ENCODE measurements at places on chromosomes 4 and X.

DNA sequence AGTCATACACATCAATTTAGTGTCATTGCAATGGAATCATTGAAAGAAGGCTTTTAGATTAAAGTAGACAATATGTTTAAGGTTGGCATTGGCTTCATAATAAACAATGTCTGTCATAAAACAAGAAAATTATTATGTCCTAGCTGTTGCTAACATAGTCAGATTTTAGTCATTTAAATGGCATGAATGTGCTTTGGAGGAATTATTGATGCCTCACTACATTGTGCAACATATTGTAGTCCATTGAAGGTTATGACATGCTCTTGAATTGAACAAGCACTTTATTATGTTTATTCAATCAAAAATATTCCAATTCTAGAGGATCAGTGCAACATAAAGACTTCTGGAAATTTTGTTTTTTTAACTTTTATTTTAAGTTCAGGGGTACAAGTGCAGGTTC, 489.8 kb upstream of the AMOT start:
- no peak for DNase-seq

DNA sequence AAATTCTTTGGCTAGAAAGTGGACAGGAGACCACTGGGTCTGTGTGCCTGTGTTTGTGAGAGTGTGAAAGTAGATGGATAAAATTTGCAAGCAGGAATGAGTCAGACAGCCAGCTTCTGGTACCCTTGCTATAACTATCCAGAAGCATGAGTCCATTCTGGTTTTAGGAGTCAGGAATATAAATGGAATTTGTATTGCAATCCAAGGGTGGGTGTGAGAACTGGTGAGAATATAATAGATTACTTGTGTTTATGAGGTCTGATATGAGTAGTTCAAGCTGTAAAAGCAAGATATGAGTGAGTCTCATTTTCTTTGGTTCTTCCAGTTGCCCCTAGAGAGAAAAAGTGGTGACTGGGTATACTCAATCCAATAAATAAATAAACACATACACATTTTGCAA, 212.7 kb upstream of the TAPT1 start:
- no peak for DNase-seq

DNA sequence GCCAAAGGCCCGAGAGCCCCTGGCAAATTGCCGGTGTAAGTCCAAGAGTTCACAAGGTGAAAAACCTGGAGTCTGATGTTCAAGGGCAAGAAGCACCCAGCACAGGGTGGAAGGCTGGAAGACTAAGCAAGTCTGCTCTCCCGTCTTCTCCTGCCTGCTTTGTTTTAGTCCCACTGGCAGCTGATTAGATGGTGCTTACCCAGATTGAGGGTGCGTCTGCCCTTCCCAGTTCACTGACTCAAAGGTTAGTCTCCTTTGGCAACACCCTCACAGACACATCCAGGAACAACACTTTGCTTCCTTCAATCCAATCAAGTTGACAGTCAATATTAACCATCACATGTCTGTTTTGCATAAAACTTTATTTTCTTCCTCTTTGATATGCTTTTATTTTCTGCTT, 157.4 kb downstream of the HS3ST1 start:
- DNase-seq, result no peak

DNA sequence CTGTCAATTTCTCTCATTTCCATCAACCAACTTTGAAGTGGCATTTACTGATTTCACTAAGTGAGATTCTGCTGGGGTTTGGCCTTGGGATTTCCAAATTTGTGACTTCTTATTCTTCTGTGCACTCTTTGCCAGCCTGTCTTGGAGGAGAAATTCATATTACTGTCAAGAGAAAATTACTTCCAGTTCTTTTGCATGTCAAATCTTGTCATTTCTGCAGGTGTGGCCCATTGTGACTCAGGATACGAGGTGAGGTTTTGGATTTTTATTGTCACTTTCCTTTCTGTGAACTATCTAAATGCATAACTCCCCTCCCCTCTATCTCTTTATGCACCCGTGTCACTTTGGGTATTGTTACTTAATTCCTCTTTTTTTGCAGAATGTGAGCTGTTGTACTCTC, 102.6 kb upstream of the GUCY1A1 start:
- no peak for DNase-seq

DNA sequence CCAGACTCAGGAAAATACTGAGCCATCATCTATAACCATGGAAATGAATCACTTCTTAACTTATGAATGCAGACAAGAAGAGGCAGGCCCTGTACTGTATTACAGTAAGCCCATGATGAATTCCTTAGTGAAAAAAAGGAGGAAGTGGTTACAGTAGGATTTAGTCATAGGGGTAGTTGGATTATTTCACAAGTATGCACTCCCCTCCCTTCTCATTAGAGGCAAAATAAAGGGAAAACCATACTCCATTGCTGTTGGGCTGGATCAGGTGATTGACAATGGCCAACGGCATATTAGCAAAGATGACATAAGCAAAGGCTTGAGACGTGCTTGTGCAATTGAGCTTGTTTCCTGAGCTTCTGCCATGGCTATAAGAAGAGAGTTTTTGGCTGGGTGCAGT, 181.1 kb upstream of the PRPS2 start:
- DNase-seq, result no peak

GRCh38 chrX:13167481-13168231, 123.2 kb upstream of the FAM9C start:
- no peak for DNase-seq

DNA sequence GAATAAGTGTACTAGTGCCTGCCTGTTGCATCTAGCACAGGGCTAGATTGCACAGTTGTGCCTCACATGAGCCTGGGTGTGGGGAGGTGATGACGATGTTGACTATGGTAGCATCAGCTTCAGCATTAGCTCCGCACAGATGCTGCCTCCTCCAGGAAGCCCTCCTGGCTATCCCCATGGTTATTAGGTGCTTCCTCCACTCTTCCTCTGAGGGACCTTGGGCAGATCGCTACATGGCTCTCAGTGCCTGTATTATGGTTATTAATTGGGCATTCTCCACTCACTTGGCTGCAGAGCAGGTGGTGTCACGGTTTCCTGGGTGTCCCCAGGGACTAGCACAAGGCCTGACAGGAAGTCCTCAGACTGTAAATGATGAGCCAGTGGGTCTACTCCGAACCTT, 325.6 kb downstream of the ARHGAP10 start:
- no peak for DNase-seq

DNA sequence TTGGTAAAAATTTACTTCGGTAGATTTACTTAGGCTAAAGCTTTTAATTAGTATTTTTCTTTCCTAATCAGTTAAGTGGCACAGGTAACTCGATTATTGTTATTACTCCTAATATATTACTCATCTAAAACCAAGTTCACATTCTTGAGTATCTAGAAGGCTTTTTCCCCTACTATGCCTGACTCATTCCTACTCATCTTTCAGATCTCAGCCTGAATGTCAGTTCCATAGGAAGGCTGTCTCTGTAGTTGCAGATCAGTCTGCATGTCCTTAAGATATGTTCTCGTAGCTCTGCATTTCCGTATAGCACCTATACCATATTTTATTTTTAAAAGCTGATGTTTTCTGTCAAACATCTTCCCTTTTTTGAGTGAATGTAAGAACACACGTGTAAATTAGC, 5.9 kb upstream of the FAM184B start:
- no peak for DNase-seq

DNA sequence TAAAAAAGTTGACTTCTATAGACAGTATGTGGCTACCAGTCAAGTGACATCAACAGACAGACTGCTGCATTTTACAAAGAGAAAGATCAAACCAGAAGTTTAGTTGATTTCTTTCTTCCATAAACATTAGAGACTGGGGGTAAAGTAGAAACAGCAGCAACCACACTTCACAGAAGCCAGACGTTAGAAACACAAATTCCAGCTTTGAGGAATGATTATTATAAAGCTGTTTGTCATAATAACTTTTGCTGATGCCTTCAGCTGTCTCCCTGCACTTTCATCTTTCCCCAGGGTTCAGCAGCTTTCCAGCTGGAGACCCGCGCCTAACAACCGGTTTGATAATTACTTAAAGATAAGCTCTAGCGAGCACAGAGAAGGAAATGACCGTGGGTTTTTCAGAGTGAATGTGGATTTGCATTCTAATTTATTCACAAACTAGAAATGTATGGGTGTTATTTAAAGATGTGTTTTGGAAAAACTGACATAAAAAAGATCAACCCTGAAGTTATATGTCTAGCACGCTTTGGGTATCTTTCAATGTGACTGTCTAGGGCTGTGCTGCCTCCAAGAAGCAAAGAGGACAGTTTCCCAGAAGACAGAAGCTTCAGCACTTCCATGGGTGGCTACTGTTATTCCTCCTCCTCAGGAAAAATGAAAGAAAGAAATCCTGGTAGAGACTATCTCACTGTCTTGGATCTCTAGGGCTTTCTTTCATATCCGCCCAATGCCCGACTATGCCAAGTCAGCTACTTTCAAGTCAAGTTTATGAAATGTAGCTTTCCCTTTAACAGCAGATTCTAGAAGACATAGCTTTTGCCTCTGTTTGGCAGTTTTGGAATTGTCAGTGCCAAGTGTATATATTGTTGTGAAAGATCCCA, 15.0 kb upstream of the ENAM start:
- no peak for DNase-seq

- DNase-seq, result no peak
Observed at GRCh38 chr4:148341980-148342800, 100.0 kb downstream of the NR3C2 start.

DNA sequence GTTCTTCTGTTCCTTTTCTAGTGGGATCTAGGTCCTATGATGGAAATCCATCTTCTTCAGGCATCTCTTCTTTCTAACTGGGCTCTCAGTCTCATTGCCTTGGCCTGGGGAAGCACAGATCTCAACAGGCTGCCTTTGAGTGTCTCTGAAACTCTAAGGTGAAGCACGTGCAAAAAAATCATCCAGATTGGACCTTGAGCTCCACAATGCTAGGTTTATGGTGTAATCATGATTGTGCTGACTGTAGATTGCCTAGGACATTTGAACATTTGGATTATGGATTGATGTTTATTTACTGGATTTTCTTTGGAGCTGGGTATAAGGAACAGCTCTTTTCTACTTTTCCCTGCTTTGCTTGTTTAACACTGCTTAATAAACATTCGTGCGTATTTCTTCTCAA, 191.5 kb upstream of the NR3C2 start:
- no peak for DNase-seq

- DNase-seq, result no peak
Observed at GRCh38 chr4:2545321-2546013, 9.0 kb downstream of the FAM193A start.

DNA sequence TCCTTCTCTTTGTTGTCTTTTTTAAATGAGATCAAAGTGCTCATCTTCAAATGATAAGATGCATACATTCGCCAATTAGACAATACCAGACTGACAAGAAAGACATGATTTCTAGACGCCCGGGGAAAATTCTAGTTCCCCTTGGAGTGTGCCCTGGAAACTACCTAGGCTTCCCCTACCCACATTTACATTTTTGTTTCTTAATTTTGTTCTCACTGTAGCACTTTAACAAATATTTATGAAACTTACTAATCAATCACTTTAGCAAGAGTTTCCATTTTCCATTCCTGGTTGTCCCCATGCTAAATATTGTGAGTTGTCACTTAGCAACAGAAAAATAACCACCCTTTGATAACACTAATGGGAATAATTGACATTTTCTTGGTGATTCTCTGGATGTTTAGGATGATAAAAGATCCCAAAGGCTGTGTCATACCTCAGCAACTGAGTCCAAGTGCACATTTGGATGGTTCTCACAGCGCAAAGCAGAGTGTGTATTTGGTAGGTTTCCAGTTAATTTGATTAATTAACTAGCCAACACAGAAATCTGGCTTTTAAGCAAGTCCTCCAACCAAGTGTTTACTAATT, 69.6 kb downstream of the FGFBP1 start:
- no peak for DNase-seq
